ENCODE measurements at places on chromosomes 2 and 18.

- DNase-seq = no peak
These were observed 39.1 kb upstream of the DLX1 start for GRCh38 chr2:172046080-172046678.

DNA sequence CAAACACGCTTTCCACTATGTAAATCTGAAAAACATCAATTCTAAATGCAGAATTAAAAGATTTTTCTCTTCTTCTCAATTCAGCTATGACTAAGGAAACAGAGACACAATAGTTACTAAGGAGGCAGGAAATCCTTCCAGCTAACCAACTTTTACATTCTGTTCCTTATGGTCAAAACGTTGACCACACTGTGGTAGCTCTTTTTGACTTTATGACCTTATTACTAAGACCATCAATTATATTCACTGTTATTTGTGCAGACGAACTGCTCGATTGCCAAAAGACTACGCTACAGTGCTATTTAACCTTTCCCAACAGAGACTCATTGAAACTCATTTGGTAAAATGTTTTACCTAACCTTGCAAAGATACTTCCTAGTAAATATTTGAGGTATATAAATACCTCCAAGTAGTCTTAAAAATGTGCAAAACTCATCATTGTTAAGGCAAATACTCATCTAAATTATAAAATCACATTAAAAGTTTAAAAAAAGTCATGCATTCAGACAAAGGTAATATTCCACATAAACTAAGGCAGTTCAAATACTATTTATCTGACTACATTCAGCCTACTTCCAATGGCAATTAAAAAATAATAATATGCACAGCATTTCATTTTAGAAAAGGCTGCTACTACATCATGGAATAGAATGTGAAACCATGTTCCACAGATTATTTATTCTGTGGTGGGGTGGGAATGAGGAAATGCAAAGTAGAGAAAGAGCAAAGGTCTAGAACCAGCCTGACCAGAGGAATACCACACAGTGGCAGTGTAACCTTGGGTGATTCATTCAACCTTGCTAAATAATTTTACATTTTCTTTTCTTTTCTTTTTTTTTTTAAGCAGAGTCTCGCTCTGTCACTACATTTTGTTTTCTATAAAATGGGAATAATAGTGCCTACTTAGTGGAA lies 139.9 kb downstream of the THADA start:
- no peak for DNase-seq

GRCh38 chr18:48882379-48882778 lies 68.4 kb downstream of the SMAD7 start:
- no peak for DNase-seq

DNA sequence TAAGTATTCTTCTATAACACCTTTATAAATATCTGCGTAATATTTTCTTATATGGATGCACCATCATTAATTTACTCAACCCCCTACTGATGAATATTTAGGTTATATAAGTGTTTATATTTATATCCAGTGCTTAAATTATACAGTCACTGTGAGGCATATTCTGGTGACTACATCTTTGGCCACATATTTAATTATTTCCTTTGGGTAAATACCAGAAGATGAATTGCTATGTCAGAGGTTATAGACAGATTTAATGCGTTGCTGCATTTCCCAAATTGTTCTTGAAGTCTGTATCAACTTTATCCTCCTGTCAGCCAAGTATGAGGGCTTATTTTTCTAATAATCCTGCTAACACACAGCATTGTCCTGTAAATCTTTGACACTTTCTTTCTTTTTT lies 18.7 kb downstream of the DYSF start:
- DNase-seq = no peak

DNA sequence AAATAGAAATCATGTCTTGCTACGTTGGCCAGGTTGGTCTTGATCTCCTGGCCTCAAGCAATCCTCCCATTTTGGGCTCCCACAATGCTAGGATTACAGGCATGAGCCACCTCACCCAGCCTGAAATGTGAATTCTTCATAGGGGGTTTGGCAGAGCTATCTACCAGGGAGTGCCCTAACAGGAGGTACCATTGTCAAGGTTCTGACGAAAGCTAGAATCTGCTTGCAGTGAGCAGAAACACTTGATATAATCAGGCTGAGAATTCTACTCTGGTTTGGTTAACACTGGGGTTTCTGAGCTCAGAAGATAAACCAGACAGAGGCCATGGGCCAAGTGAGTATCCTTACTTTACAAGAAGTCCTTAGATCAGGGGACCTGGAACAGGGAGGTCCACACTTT lies 7.2 kb upstream of the LAMA3 start:
- DNase-seq = no peak

DNA sequence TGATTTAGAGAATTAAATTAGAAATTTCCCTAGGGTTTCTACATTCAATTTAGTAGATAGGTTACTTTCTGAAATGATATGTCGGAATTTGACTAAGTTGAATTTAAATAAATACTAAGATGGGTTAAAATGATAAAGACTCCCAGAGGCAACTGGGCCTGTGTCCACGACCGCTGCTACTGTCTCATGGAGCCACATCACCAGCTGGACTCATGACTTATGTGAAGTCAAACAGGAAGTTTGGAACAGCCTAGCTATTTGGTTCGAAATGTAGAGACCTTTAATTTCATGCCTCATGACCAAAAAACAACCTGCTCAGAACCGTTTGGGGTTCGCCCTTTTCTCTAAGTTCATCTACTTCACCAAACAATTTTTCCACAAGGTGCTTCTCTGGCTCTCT lies 22.2 kb downstream of the GRHL1 start:
- no peak for DNase-seq

- no peak for DNase-seq
These were observed 7.8 kb downstream of the CCNT2 start for GRCh38 chr2:134926231-134926931.

DNA sequence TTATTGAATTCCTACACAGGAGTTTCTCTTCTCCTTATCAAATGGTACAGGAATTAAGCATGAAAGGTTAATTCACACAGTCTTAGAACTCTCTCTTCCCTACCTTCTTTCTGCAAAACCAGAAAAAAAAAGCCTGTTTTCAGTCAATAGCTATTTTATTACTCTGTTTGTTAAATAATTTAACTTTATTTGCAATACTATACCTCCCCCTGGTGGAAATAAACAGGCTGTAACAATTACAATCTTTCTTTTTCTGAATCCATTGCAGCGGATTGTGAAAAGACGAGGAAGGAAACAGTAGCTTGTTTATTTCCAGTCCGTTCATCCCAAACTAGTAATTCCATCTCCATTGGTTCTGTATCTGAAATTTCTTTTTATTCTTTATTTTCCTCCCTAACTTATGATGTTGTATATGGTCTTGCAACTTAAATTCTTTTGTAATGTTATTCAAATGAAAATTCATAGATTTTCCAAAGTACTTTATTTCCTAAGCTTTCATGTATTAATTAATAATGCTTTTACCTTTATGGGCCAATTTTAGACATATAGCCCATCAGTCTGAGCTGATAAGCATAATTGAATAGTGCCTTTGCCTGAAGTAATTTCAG lies 165.2 kb downstream of the SH3BP4 start:
- no peak for DNase-seq

- no peak for DNase-seq
These were observed 142.8 kb downstream of the ACTR3 start for GRCh38 chr2:114032705-114033104.

DNA sequence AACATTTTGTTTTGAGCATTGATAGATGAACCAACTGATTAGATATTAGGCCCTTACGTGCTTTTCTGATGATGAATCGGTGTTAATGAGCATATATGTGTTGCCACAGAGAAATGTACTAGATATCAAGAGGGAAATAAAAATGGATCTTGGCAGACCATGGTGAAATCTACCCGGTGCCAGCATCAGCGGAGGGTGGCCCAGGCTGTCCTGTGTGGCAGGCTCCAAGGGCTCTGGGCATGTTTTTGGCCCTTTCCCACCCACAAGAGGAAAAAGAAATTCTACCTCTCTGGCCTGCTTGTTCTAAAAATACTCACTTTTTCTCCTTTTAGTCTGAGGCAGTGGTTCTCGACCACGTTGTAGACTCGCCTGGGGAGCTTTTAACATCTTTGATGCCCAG lies 154.2 kb downstream of the CTIF start:
- DNase-seq = no peak

DNA sequence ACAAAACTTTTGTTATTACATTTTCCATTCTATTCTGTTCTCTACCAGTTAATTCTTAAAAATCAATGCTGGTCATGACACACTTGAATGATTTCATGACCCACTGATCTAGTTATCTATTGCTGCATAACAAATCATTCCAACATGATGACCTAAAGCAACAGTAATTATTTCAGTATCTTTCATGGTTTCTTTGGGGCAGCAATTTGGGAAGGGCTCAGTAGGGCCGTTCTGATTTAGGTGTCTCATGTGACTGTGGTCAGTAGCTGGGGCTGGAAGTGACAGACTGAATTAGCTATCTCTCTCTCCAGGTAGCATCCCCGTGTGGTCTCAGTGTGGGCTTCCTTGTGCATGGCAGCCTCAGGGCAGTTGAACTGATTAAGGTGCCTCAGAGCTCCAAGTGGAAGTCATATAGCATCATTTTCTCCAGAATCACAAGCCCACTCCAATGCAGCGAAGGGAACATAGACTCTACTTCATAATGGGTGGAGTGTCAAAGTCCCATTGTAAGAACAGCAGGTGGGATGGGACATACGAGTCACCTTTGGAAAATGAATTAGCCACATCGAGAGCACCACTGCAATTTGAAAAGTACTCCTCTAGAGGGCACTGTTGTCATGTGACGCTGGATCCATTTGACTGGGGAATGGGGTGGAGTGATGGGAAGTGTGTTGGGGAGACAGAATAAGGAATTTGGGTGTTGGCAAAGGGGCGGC lies 39.1 kb upstream of the FAM136A start:
- DNase-seq = no peak

DNA sequence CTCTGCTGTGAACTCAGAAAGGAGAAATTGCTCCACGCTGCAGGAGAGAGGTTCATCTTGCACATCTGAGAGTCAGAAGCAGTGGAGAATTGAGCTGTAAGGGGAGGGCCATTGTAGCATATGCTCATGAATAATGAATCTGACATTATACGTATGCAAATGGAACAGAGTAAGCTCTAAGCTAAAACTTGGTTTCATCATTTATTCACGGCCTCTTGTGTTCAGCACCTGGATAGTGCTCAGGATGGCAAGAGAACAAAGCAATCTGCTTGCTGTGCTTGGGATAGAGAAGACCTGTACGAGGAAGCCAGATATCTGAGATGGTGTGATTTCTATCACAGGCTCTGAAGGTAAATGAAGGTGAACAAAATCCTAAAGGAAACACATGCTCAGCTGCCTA lies 87.9 kb upstream of the GCFC2 start:
- DNase-seq = no peak

- DNase-seq = no peak
These were observed 703.9 kb upstream of the ID2 start for GRCh38 chr2:7977981-7978380.

GRCh38 chr2:114461116-114461515 lies 18.7 kb downstream of the DPP10 start:
- DNase-seq = no peak

DNA sequence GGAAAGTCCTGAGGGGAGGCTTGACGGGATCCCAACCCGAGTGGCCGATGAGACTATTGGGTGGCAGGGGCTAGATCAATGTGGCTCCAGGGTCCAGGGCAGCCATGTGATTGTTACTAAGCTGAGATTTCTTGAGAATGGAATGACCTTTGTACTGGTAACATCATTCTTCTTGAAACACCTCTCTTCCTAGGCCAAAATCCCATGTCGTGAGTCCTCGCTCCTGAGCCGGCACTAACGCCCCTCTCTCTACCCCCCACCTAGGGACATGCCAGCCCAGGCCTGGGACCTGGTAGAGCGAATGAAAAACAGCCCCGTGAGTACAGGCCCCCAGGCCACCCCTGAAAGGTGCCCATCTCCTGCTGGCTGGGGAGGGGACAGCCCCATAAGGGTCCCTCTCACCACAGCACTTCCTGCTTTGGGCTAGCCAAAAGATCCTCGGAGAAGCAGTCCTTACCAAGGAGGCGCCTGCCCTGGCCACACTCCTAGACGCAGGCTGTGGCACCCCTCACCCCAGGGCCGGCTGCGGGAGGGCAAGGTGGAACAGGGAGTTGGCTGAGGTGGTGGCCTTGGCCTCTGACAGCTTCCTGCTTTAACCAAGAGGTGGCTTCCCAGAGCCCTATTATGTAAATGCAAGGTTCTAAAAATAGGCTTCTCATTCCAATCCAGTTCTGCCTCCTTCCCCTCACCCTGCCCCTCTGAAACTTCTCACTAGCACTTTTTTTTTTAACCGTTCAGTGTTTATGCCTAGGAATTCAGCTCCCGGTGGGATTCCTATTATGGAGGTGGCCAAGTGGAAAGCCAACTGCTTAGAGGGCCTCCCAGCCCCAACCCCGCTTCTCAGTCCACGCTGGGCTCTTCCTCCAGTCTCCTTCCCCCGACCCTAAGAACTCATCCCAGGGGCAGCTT lies 126.6 kb upstream of the PPP1CB start:
- peak; percentile 49 for DNase-seq

DNA sequence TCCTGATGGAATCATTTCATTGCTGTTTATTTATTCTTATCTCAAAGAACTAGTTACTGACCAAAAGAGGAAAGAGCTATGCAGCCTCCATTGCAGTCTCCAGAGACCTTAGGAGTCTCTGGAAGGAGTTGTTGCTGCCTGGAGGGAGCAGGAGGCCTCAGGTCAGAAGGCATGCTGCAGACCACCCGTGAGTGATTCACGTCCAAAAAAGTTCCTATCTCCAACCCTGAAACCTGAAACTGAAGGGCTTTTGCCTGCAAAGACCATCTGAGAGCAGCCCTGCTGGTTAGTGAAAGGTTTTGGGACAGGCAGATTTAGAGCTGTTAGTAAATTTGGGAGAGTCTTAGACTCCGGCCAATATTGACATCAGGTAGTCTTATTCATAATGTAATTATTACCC lies 29.1 kb downstream of the SLC25A52 start:
- DNase-seq = no peak

DNA sequence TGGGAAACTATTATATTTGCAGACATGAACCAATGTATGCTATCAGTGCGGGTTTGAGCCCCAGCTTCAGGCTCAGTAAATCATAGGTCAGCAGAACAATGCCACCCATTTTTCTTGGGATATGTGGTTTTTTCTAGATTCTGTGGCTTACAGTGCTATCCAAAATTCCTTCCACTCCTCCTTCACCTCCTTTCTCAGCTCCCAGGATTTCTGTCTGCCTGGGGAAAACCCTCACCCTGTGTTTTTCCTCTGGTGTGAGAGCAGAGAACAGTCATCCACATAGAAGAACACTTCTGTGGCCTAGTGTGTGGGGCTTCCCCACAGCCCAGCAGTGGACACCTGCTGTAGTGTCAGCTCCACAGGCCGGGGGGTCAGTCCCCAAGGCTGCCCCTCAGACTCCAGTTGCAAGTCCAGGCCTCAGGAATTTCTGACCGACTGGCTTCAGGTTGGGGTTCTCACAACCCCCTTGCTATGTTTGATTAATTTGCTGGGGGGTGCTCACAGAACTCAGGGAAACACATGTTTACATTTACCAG lies 238.2 kb downstream of the LDLRAD4 start:
- no peak for DNase-seq
